ENCODE measurements at places on chromosomes 1 and 21. TPM values are rescaled to one million over a fixed set of nuclear protein-coding genes. Genes with fewer than 3 reads are reported as not detected.

DNA sequence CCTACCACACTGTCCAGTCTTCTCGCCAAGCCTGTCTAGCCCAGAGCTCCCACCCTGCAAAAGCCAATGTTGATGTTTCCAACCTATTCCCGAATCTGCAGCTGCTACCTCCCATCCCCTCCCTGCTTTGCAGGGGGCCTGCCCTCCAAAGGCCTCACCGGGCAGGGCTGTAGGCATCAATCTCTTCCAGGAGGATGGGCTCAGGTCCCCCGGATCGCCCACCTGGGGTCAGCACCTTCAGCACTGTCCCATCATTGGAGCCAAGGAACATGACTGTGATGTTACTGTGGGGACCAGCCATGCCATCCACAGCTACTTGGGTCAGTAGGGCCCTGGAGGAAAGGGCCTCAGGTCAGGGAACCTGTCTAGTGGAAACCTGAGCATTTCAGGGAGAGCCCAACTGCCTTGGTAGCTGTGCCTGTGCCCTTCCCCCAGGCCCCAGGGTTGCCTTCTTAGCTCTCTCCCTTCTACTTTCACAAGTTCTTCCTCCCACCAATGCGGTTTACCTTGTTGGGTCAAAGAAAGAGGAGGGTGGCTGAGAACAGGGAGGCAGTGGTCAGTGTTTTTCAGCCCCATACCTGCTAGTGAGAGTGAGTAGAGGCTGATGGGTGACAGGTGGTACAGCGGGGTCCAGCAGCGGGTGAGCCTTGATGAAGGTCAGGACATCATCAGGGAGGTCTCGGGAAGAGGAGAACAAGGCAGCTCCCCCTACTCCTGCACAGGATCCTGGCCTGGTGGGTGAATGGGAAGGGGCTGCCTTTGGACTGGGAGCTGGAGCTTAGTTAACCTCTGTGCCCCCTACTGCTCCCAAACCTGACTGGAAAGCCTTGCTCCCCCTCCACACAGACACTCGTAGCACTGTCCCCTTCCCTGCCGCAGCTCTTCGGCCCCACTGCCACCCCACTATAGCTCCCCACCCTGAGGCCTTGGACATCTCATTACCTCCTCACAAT is 10.7 kb downstream of the SEMA6C start:
- no peak for DNase-seq

GRCh38 chr1:236947794-236948193 is 56.4 kb downstream of the MT1HL1 start:
- no peak for DNase-seq

DNA sequence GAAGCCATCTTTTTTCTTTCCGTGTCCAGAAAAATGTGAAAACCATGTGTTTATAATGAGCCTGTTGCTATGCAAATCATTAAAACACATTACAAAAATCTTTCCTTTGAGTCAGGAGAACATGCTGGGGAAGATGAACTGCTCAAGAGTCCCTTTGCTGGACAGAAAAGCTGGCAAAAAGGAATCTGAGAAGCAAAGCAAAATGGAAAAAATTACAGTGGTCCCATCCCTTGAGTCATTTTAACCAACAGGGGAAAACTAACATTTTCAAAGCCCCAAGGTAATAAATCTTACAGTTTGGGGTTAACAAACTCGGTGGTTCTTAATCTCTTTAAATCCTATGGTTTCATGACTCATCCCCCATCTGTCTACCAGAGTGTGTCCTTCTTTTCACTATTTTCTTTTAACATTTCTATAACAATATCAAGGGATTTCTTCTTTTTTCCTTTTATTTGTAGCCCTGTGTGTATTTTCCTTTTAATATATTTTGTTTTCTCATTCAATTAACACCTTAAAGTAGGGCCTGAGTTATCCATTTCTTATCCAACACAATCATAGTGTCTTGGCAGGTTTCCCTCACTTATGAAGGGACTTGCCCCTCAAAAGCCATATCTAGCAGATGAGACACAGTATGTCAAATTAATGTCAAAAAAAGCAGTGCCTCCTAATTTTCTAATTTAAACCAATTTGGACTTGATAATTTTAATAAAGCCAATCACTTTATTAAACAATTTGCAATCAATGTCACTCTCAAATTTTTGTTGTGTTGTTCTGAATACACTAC is 105.4 kb downstream of the PTPN14 start:
- DNase-seq, result no peak

GRCh38 chr1:114492978-114493377 is 18.0 kb downstream of the TRIM33 start:
- DNase-seq, result no peak

DNA sequence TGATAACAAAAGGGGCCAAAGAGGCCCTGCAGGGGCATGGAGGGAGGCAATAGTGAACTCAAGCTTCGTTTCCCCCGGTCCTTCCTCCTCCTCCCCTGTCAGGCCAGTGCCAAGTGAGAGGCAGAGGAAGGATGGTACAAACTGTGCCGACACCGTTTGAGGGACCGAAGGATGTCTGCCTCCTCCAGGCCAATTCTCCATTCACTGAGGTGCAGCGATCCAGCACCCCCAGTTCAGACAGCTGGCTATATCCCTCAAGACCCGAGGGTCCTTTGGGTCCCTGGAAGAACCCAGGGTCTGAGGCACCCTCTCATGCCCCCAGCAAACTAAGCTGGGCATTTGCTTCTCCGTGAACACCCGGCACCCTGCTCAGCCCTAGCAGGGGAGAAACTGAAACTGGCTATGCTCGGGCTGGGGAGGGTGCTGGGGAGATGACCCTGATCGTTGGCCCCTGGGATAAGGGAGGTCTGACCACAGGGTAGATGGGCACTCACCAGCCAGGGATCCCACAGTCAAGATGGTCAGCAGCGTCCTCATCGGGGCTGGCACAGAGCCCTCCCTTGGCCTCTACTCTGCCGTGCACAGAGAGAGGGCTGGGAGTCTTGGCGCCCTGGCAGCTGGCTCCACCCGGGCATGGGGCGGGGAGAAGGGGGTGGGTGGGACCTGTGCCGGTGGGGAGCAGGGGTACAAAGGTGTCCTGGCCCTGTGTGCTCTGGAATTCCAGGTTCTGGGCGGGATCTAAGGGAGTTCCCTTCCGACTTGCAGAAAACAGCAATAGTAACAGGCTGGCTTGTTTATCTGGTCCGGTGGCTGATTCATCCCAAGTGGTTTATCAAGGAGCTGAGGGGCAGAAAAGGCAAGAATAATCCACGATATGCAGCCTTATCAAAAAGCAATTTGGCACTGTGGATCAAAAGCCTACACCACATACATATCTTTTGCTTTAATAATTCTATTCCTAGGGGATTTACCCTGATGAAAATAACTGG is at the start of gene IL22RA1:
TSS of gene IL22RA1 (minus strand) at position 595 of the 989 bp plus-strand sequence. CDS start at position 537, 58 bp downstream.
- no peak for DNase-seq

- no peak for DNase-seq
These were observed 499.2 kb upstream of the PLXNA2 start for GRCh38 chr1:208743361-208743760.

- no peak for DNase-seq
These were observed 90.6 kb downstream of the SGIP1 start for GRCh38 chr1:66624412-66625060.

DNA sequence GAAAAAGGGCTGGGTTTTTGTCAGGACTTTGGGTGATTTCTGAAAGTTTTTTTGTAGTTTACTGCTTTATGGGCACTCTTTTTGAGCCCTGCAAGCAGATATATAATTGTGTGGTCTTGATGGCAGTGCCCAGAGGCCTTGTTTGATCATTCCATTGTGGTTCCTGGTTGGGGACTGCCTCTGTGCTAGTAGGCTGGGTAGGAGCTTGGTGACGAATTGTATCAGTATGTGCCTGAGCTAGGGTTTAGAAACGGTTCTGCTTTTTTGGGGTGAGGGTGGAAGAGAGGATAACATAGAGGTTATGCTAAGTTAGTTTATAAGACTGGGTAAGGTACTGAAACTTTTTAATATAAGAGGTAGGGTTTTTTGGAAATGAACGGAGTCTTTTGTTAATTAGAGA is 139.7 kb upstream of the ETV3 start:
- DNase-seq, result no peak

DNA sequence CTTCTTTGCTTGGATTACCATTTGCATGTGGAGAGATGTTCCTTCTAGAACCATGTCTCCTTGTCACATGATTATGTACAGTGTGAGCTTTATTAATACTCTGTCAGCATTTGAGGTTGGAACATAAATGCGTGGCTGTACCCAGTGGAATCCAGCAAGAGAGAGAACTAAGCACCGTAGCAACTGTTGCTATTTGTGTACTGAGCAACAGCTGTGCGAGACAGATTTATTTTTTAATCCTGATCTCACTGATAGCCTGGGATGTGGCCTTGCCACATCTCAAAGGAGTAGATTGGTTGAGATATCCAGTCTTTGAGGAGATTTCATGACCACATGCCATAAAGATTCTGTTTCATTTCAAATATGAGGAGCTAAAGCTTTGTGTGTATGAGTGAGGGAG is 43.4 kb downstream of the KIF1B start:
- DNase-seq, result peak; percentile 16

Gene FCGR3A
- not detected for total RNA-seq

Gene HOOK1
- total RNA-seq, result 1.6 TPM

Gene TNFRSF9
- 6.7 TPM for total RNA-seq

Gene PDZK1
- total RNA-seq, result not detected

Data from glomerular endothelial cell (primary cell).